ENCODE measurements at places on chromosomes 7 and 10.

GRCh38 chr7:80392229-80393169, 119.4 kb downstream of the GNAT3 start:
- no peak for DNase-seq

DNA sequence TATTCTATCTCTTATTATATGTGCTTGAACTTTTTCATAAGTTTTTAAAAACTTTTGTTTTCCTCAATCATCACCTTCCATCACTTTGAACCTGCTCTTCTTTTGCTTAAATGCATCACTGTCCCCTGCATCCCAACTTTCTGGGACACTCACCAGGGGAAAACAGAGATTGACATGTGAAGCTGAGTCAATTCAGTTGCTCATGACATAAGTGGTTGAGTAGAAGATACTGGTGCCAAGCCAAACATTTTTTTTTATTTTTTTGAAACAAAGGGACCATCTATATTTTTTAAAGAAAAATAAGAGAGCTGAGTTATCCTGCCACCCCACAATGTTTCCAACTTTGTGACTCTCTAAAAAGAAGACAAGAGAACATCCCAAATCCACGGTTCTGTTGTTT, 61.8 kb upstream of the AHR start:
- no peak for DNase-seq

DNA sequence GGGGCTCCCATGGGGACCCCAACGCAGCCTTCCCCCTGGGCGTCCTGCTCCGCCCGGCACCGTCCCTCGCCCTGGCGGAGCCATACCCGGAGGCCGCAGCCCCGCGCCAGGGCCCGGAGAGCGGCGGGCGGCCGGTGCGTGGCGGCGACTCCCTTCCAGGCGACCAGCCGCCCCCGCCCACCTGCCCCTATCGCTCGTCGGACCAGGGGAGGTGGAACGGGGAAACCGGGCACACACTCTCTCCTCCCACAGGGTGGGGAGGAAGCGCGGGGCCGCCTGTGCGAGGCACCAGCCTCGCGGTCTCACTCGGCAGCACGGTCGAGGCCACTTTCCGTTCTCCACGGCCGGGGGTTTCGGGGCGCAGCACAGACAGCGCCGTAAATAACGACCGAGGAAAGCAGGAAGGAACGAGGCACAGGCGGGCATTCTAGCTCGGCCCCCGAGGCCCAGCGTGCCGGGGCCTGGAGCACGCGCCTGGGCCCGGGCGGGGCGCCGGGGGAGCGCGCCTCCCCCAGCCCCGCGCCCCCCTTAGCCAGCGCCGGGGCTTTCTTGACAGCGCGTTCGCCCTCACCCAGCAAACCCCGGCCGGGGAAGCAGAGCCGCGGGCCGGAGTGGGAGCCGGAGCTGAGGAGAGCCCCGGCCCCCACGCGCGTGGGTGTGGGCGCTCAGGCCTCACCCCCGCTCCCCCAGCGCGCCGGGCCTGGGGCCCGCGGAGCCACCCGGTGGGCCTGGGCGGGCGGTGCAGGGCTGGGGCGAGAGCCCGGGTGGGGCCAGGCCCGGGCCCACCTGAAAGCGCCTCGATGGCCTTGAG, 936 bp downstream of the IGF2BP3 start:
- peak; percentile 44 for DNase-seq

- DNase-seq = no peak
These were observed 444.4 kb downstream of the GATA3 start for GRCh38 chr10:8498881-8499280.

GRCh38 chr10:129097776-129098330, 369.2 kb upstream of the MGMT start:
- no peak for DNase-seq

GRCh38 chr7:106064771-106065574, 47.1 kb downstream of the SYPL1 start:
- DNase-seq = no peak

DNA sequence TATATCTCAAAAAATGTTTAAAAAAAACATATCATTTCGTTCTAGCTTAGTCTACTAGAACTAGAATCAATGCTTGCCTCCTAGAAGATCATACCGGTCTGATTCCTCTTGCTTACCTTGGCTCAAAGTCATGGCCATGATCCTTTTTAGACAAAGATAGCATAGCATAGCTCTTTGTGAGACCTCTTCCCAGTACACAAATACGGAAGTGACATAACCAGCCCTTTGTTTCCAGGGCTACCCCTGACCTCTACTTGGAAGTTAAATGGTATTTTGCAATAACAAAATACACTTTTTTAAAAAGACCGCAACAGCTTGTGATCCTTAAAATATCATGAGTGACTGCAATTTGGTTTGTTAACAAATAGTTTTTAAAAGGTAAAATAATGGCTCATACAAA, 130.7 kb upstream of the NOBOX start:
- DNase-seq = no peak

DNA sequence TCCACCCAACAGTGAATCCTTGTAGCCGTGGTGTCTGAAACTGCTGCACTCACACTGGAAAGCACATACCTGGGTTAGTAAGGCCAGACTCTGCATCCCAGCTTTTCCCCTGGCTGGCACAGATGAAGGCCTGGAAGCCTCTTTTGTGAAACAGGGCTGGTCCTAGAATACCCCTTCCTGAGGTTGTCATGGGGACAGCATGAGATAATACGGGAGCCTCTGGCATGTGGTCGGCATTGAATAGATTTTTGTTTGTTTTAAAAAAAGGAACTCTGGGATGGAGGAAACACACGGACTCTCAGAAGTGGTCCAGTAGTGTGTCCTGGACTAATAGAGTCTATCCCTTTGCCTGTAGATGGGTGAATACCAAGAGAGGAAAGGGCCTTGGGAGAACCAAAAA, 129.7 kb downstream of the TMEM178B start:
- no peak for DNase-seq

DNA sequence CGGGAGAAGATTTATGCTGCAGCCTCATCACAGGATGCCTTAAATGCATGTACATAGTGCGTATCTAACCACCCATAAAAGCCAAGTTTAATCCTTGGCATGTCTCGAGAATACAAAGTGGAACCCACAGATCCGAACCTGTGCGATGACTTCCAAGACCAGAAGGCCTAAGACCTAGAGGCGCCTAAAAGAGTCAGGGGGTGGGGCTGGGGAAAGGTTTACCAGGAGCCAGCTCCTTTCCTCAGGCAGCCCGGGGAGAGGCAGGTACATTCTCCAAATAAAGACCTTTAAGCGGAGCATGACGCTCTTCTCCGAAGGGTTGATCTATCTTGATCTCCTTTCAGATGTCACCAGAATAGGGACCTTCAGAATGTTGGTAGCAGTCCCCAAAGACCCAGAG, 9.7 kb downstream of the SP8 start:
- no peak for DNase-seq

- DNase-seq = no peak
These were observed 35.7 kb upstream of the MDFIC start for GRCh38 chr7:114886241-114886640.

DNA sequence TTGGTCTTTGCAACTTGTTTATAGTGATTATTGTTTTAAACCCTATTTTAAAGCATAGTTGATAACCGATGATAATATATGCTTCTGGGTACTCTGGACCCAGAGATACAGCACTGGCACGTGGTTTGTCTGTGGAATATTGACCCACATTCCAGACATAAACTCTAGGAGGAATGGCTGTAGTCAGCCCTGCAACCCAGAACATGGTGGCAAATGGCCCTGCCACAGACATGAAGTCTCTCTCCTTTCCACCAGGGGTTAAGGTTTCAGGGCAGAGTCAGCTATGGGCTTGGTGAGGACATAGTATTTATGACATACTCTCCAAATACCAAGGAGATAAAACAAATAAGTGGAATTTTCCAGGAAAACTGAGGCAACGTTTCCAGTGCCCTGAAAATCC, 83.6 kb downstream of the NAMPT start:
- no peak for DNase-seq

GRCh38 chr10:71927776-71928592, 36.2 kb upstream of the CHST3 start:
- no peak for DNase-seq

- no peak for DNase-seq
These were observed 158.4 kb upstream of the NEBL start for GRCh38 chr10:21055339-21056135.

DNA sequence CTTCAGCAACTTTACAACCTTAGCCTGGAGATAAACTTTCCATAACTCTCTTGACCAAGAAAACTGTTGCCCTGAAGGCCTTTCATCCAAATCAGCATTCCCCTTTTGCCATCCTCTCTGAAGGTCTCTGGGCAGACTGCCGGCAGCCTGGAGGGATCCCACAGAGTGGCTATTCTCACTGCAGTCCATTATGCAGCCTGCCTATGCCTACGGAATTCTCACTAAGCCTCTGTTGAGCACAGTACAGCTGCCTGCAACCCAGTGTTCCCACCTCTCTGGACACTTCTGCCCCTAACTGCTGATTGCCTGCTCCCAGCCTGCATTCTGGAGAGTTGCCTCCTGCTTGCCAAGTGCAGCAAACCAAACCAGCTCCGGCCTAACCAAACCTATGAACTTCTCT, 548.9 kb upstream of the STEAP1 start:
- DNase-seq = no peak

GRCh38 chr10:49347827-49348226, 48.1 kb downstream of the DRGX start:
- DNase-seq = no peak

DNA sequence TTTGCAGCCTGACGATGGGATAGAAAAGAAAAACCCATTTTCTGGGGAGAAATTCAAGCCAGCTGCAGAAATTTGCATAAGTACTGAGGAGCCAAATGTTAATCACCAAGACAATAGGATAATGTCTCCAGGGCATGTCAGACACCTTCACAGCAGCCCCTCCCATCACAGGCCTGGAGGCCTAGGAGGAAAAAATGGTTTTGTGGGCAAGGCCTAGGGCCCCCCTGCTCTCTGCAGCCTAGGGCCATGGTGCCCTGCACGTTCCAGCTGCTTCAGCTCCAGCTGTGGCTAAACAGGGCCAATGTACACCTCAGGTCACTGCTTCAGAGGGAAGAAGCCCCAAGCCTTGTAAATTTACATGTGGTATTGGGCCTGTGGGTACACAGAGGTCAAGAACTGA, 158.2 kb downstream of the VWC2 start:
- no peak for DNase-seq

DNA sequence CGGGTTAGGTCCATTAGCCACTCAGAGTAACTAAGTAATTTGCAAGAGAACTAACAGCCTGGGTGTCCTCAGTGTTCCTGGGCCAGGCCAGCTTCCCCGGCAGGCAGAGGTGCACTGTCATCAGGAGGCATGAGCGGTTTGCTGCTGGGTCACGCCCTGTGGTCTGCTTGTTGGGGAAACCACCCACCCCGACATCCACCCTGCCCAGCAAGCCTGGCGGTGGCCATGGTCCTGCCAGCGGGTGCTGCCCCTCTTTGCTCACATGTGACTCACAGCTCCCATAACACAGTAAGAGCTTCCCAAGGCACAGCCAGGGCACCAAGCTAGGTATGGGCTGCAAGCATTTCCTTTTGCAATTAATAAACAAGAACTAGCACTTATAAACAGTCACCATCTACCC, 75.9 kb downstream of the RGS10 start:
- DNase-seq = peak; percentile 32

DNA sequence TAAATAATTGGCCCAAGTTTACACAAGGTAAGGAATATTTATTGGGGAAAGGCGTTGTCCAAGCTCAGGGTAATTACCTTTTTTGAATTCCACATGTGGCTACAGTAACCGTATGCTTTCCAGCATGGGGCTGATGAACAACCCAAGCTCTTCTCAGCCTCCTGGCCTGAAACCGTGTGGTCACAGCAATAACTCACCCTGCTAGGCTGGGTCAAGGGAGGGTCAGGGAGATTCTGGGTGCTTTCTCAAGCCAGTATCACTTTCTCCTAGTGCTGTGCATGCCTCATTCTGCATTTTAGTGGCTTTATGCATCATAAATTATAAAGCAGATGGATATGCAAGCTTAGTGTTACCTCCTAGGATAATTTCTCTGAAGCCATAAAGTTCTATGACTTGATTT, 273.9 kb downstream of the PAXIP1 start:
- no peak for DNase-seq

DNA sequence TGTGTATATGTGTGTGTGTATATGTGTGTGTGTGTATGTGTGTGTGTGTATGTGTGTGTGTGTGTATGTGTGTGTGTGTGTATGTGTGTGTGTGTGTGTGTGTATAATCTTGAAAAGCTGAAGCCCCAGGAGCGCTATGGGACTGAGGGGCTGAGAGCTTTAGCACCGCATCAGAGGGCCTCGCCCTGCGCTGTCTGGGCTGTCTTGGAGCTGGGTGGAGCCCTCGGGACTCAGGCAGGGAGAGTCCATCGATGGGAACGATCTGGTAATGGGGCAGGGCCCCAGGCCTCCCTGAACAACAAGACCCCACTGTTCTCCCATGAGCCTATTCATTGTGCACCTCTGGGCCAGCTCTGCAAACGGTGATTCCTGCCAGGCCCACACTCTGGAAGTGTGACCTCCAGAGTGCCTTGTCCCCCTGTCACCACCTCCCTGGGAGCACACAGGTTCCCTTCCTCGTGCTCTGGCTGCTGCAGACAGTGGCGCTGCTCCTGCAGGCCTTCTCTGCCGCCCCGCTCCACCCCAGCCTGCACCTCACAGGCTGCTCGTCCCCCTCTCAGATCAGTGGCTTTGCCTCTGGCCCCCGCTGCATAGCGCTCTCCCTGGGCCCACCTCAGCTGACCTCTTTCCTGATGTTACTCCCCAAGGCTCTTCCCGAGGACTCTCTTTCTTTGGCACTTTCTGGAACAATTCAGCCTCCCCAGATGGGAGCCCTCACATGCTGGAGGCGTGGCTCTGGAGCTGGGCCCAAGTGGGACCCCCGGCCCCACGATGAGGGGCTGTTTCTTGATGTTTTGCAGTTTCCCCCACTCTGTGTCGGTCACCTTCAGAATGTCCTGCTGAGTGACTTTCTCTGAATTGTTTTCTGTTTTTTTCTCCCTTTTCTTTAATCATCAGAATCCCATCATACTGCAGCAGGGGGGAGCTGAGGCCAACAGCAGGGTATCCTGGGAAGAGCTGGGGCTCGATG, 542.2 kb upstream of the FOXK1 start:
- DNase-seq = no peak

GRCh38 chr7:138459413-138460175, 465 bp upstream of the TRIM24 start:
- DNase-seq = peak; percentile 98

DNA sequence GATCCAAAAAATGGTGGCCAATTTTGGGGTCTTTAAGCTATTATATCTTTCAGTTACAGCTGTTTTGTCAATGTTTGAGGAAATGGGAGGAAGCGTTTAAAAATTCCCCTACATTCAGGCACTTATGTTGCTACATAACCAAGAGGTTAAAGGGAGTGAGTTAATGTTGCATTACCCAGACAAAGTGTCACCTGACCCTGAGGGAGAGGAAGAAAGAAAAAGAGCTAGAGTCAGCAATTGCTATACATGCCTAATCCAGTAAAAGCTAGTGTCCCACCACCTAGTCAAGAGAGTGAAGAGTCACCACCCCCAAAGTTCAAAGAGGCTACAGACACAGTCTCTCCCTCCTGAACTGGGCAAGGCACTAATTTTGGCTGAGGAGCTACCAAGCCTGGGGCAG, 69.5 kb upstream of the ZNF92 start:
- no peak for DNase-seq

DNA sequence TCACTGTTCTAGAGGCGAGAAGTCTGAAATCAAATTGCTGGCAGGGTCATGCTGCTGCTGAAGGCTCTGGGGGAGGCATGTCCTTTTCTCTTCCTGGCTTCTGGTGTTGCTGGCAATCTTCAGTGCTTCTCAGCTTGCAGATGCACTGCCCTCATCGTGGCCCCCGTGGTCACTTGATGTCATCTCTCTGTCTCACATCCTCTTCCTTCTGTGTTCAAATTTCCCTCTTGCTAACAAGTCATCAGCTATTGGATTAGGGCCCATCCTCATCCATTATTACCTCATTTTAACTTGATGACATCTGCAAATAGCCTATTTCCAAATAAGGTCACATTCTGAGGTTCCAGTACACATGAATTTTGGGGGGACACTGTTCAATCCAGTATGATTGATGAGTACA, 36.6 kb upstream of the SRGN start:
- DNase-seq = no peak

Data from activated CD8-positive, alpha-beta memory T cell treated with anti-CD3 and anti-CD28 coated beads, Interleukin-2, amount 50 U/mL, for 4 hours (primary cell).